Muscle of leg (tissue), 16 donors: ENCODE measurements at places on chromosomes 12 and 14. TPM values are rescaled to one million over a fixed set of nuclear protein-coding genes. Genes with fewer than 3 reads are reported as not detected.

DEPDC4 gene
- polyA plus RNA-seq: 1.2 TPM

C12orf60 gene
- 1.1 TPM for polyA plus RNA-seq

PLA2G1B gene
- not detected for polyA plus RNA-seq

SPIC gene
- not detected for polyA plus RNA-seq

CLEC7A gene
- 1.2 TPM for polyA plus RNA-seq

LMNTD1 gene
- polyA plus RNA-seq: not detected

SSTR1 gene
- polyA plus RNA-seq: 0.19 TPM
